Fibroblast of the conjunctiva (primary cell): ENCODE measurements at places on chromosomes 16 and 17.

DNA sequence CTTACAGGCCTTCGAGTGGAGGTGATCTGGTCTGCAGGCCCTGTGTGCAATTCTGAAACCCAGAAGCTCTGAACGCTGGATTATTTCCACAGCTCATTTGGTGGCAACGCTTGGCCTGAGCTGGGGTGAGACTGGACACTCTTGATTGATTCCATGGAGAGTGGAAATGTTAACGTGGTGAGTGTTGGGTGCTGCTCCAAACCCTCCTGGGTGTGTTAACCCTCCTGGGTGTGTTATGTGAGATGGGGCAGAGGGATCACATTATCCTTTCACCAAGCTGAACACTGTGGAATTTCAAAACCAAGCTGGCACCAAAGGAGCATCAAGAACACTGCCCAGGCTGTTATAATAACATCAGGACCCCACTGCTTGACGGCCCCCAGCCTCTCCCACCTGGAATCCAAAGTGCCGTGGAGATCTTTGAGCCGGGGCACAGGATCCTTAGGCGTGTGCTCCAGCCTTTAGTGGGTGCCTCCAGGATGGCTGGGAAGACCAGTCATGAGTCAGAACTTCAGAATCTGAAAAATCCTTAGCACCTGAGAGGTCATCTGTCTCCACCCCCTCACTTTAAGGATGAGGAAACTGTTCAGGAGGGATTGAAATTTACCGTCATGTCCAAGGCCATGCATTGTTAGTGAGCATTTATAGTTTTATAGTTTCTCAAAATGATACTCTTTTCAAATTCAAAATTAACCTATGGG, 75.0 kb downstream of the RPTOR start:
- DNase-seq, result no peak

DNA sequence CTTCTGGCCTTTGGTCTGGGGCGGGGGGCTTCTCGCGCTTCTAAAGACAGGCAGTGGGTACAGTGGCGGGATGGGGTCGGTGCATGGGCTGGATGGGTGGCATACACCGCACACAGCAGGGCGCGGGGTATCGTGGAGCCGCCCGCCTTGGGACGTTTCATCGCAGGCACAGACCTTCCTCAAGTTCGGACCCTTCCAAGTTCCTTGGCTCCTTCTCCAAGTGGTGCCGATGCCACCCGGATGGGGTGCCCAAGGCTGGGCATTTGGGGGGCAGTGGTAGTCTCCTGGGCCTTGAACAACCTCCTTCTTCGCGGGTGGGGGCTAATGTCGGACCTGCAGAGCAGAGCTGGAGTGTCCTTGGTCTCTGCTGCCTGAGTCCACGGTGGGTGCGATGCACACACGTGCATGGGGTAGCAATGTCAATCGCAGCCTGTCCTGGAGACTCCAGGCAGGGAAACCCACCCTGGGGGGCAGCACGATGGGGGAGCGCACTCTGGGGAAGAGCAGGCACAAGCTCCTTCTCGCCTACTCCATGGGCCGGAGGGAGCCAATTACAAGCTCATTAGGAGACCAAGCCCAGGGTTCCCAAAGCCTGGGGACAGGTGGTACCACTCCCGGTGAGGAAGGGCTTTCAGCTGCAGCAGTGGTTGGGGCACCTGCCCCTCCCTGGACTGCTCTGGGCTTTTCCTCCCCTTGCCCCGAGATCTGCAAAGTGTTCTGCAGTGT, 686 bp upstream of the MTSS2 start:
- no peak for DNase-seq

- DNase-seq, result no peak
Measured at GRCh38 chr16:296276-296675, 13.3 kb downstream of the PDIA2 start.

- DNase-seq, result peak; percentile 73
Measured at GRCh38 chr17:29124135-29124924, 55.9 kb downstream of the MYO18A start.

- no peak for DNase-seq
Measured at GRCh38 chr17:51653878-51654277, 393.5 kb downstream of the UTP18 start.
